WERI-Rb-1 (cell line): ENCODE measurements at places on chromosomes 1 and 21.
A peak's percentile ranks its signal among the peaks of the same experiment; 100 is the strongest.

- DNase-seq, result no peak
These were observed 27.7 kb downstream of the UCHL5 start for GRCh38 chr1:193031431-193031830.

DNA sequence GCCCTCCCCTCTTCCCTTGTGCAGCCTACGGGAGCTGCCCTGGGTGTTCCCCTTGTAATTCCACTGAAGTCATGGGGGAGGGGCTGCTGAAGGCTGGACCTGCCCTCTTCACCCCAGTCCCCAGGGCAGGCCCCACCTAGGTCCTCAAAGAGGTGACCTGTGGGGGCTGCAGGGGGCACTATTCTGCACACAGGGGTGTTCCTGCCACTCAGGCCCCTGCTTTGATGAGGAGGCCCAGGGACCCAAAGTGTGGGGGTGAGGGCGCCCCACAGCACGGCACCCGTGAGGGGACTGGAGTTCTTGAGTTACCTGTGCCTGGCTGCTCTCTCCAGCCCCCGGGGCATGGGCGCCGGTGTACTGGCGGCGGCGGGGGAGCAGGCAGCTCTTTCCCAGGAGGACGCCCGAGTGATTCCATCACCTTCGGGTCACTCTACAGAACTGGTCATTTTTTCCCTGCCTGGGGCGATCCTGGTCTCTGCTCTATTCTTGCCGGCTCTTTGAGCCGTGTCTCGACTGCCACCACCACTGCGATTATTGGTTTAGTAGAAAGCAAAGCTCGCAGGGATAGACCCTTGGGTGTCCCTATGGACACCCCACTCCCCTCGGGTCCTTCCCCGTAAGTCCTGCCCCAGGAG, 6.9 kb upstream of the PRDM16 start:
- DNase-seq, result peak; percentile 11

GRCh38 chr21:43847301-43847700, 17.7 kb upstream of the AGPAT3 start:
- DNase-seq, result peak; percentile 91

DNA sequence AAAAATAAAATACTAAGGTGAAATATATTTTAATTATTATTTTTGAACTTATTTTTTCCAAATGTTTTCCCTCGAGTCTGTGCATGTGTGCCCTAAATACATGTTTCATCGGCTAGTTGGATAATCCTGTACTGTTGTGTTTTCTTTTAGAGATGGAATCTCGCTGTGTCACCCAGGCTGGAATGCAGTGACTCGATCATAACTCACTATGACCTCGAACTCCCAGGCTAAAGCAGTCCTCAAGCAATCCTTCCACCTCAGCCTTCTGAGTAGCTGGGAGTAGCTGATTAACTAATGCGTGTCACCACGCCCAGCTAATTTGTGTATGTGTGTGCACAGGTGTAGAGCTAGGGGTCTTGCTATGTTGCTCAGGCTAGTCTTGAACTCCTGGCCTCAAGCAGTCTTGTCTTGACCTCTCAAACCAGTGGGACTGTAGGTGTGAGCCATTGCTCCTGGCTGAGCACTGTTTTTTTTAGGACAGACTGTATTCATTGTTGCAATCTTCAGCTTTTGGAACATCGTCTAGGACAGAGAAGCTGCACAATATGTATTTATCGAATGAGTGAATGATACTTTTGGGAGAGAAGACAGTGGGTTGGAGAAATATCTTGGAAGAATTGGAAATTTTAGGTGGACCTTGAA, 4.8 kb upstream of the TMCO1 start:
- no peak for DNase-seq

DNA sequence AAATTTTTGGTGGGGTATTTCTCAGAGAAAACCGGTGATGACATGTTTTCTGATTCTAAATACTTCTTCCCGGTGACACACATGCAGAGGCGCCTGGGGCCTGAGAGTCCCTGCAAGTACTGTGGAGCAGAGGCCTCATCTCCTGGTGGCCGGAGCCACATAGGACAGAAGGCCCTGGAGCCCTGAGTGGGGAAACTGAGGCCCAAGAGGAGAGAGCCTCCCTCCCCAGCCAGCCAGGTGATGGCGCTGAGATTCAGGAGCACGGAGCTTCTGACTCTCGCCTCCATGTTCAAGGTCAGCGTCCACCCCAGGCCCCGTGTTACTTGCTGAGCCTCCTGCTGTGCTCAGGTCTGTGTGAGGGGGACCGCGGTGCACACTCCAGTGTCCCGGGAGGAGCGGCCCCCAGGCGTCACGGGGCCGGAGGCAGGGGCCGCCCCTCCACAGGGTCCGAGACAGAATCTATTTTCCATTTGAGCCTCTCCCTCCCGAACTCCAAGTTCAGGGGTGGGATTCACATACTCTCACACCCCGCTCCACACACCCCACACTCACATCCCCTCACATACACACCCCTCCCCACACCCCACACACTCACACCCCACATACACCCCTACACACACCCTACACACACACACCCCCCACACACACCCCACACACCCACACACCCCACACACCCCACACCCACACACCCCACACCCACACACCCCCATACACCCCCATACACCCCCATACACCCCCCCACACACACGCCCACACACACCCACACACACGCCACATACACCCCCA, 43.8 kb downstream of the SLX9 start:
- no peak for DNase-seq

DNA sequence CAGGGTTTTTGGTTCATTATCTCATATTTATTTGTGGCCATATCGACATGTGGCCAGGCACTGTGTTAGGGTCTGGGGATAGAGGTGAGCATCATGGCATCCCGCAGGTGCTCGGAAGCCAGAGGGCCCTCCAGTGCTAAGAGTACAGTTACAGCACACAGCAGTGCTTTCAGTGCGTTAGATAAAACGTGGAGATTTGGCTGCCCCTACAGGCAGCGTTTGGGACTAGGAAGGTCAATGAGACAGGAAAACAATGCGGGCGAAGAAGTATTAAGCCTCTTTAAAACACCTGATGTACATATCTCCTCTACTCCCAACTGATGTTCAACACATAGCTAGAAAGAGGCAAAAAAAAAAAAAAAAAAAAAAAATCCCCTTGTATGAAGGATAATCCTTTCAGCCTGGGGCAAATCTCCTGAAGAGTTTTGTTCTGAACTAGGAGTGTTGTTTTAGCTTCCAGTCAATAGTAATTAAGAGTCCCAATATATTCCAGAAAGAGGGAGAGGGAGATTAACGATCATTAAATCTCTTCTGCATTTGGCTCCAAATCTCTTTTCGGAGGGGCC, 80.1 kb downstream of the CAPZB start:
- DNase-seq, result peak; percentile 76

DNA sequence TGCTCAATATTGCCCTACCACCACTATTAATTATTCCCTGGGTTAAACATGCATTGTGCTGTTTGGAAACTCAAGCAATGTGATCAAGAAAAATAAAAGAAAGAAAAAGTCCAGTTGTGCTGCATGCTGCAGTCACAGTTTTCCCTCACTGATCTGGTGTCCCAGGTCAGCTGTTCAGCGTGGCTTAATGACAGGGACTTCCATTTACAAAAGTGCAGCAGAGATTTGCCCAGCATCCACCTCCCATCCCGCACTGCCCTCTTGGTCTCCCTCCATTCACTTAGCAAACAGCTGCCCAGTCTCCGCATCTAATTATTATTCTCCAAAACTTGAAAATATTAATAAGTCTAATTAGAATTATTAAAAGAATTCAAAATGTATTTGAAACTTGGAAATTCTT, 2.0 kb upstream of the OR2T4 start:
- DNase-seq, result no peak

- peak; percentile 42 for DNase-seq
These were observed 35.7 kb upstream of the MAN1C1 start for GRCh38 chr1:25580927-25581326.

- no peak for DNase-seq
These were observed 111.6 kb downstream of the CYYR1 start for GRCh38 chr21:26461500-26461899.

DNA sequence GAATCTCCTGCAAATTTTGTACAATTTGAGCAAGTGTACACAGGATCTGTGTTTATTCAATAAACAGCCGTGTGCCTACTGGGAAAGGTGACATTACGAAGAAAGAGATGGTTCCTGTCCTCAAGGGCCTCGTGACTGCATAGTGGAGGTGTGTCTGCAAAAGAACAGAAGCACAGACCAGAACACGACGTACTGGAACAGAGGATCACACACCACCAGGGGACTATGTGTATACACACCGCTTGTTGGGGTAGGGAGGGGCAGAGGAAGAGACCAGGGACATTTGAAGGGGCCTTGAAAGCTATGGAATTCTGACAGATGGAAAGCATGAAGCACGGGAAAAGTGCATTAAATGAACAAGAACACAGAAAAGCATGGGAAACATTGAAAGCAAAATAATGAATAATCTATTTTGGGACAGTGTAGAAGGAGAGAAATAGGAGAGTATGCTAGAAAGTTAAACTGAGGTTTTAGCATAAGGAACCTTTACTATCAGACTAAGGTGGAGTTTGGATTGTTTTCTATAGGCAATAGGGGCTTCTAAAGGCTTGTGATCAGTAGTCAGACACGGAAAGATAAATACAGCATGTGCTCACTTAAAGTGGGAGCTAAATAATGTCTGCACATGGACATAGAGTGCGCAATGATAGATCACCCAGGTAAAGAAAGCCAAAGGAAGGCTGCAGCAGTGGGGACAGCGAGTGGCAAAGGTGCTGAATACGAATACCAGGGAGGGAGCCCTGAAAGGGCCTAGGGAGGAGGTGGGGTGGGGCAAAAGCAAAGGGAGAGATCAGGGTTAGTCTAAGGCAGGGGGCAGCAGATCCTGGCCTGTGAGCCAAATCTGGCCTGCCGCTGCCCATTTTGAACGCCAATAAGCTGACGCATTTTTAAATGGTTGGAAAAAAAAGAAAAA, 11.0 kb downstream of the JAK1 start:
- DNase-seq, result no peak

GRCh38 chr1:90820745-90821144, 103.6 kb upstream of the BARHL2 start:
- no peak for DNase-seq

DNA sequence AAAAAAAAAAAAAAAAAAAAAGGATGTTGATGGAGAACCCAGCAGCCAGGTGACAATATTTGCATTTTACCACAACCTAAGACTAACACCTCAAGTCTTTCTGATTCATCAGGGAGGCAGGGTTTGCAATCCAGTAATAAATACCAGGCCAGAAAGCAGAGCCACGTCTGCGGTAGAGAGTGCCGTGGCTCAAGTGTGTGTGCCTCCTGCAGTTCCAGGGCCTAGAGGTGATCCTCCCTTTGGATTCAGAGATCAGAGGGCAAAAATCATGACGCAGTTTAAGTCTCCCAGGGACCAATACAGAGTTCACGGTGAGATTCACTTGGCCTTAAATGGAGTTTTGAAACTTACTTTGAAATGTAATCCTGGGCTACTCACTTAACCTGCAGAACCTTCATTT, 34.9 kb downstream of the TMCO4 start:
- DNase-seq, result no peak

DNA sequence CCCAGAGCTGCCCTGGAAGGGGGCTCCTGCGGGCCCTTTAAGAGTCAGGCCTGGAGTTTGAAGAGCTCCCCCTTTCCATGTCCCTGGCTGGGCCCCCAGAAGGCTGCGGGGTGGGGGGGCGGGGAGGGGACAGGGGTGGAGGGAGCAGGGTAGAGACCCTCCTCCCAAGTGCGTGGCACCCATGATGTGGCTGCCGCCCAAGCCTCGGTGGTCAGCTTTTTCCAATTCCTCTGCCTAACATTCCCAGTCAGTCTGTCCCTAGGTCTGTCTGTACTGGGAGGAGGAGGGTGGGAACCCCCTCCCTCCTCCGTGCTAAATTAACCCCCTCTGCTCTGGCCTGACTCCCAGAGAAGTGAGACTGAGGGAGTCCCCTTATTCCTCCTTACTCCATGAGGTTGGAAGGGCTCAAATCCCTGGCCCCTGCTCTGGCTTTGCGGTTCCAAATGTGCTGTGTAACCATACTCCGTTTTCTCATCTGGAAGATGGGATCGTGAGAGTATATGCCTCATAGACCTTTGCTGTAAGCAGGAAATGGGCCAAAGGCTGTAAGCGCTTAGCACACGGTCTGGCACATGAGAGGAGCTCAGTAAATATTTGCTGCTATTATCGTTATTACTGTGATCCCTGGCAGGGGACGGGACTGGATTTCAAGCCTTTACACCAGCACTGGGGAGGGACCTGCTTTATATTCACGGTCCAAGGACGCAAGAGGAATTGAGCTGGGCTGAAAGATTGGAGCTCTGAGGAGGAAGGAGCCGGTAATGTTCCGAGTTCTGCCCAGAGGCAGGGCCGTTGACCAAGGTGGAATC, 658 bp upstream of the COL16A1 start:
- no peak for DNase-seq

DNA sequence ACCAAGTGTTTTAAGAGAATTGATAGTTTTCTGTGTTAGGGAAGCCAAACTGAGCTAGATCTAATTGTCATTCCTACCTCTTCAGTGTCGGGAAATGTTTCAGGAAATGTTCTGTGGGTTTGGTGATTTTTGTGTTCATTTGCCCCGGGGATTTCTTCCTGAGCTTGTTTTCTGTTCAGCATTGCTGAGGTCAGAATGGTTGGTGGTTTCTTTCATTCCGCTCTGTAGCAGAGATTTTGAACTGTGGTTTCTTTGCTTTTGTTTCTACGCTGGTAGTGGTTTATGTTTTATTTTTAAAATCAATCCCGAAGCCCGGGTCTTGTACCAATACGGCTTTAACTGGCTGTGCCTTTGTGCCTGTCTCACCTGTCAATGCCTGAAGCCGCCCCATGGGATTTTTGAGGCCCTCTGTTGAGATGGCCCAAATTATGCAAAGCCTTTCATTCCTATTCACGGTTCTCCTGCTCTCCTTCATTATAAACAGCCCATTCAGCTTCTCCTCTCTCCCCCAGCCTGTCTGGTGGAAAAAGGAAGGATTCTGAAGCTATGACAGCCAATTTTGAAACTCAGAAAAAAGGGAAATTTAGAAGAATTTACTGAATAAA, 417.2 kb upstream of the KAZN start:
- DNase-seq, result no peak

DNA sequence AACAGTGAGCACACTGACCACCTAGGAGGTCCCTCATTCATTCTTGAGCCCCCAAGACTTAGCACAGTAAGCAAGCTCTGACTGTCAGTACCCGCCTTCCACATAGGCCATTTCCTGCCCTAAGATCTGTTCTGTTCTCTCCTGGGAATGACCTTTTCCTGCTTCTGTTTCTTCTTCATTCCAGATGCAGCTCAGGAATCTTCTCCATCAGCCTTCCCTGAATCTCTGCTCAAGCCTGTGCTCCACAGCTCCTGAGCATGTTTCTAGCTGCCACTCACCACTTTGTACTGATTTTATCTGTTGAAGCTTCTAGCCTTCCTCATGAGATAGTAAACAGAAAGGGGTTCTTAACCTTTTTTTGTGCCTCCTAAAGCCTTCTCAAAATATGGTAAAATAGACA, 56.6 kb downstream of the ZNF281 start:
- DNase-seq, result no peak
